ENCODE measurements at places on chromosomes 3 and 15. TPM values are rescaled to one million over a fixed set of nuclear protein-coding genes. Genes with fewer than 3 reads are reported as not detected.

- no peak for DNase-seq
These were observed 647.6 kb upstream of the DPPA4 start for GRCh38 chr3:109984976-109985375.

DNA sequence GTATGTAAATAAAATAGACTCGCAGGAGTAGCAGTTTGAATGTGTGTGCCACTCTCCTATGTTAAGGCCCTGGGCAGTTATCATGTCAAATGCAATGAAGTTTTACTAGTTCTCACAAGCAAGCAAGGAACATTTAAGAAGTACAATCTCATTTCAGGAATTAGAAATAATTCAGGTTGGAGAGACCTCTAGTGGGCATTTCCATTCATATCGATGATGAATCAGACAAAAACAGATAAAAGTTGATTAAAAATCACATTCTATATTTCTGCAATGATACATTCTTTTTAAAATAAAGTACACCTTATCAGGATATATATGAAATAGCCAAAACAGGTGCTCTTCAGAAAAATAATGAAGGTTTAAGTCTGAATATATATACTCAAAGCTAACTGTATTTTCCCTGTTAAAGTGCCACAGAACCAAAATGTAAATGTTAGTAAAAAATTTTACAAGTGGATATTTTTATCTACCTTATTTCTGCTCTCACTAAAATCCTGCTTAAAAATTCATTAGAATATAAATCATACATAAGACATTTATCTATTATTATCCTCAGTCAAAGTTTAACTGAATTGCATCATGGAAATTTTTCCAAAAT, 492.4 kb upstream of the FRG2C start:
- no peak for DNase-seq

GRCh38 chr3:130386604-130387263, 41.3 kb downstream of the COL6A5 start:
- DNase-seq = peak; percentile 40

DNA sequence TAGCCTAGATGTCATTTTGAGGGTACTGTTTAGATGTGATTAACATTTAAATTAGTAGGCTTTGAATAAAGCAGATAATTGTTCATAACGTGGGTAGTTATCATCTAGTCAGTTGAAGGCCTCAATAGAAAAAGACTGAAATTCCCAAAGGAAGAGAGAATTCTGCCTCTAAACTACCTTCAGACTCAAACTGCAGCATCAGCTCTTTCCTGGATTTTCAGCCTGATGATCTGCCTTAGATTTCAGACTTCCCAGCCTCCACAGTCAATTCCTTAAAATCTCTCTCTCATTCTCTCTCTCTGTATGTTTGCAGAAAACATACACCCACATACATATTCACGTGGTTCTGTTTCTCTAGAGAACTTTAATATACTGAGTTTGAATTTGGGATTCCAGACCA, 58.0 kb upstream of the MBNL1 start:
- no peak for DNase-seq

DNA sequence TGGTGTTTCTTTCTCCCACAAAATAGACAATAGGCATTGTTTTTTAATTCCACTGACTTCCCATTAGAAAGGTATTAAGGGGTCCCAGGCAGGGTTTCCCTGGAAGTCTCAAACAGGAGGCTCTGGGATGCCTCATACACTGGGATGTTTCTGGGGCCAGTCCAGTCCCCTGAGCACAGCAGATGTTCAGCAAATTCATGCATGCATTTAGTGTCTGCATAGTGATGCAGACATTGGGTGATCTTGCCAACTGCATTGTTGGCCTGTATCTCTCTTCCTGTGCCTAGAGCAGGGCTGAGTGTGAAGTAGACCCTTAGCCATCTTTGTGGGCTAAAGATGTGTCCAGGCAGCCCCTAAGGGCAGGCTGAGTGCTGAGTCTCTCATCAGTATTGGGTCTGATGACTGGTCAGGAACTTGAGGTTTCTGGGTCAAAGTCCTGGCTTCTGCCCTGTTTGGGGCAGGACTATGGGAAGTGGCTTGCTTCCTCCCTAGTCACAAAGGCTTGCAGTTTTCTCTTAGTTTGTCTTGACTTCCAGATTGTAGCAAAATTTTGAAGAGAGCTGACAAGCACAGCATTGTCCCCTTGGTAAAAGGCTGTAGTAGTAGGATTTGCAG, 56.5 kb downstream of the BSN start:
- DNase-seq = no peak

DNA sequence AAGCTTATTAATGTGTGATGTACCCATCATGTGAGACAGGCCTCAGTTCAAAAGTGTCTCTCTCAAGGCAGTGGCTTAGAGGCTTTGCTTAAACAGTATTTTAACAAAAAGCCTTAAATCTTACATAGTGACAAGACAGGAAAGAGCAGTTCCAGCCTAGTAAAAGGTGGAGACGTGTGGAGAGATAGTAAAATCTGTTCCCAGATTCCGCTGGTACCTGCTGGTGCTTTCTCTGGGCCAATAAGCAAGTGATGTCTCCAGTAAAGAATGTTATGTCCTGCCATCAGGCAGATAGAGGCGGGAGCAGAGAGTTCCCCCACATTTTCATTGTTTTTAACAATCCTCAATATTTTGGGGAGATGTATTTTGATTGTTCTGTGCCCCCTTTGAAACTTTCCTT, 135.0 kb downstream of the VPS8 start:
- DNase-seq = no peak

DNA sequence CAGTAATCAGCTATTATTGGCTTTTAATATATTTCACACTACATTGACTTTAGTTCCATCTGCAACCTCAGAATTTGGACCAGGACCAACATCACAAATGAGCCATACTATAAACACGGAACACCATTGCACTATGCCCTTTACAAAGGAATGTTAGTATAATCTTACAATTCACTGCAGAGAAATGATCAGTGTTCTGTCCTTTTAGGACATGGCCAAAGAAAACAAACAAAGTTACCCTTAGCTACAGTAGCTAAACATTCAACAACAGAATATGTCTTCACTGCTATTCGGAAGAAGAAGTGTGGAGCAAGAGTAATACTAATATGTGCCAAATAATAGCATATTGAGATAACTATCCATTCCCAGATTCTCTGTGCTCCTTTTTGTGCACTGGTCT, 90.4 kb downstream of the NAALADL2 start:
- DNase-seq = peak; percentile 36

- DNase-seq = no peak
These were observed 88.8 kb downstream of the CRTC3 start for GRCh38 chr15:90618330-90619125.

DNA sequence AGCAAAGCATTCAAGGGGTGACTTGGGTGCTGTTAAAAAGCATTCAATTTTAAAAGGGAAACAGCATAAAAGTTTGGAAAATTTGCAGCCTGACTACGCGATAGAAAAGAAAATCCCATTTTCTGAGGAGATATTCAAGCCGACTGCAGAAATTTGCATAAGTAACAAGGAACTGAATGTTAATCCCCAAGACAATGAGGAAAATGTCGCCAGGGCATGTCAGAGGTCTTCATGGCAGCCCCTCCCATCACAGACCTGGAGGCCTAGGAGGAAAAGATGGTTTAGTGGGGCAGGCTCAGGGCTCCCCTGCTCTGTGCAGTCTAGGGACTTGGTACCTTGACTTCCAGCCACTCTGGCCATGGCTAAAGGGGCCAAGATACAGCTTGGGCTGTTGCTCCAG, 93.1 kb downstream of the ISL2 start:
- DNase-seq = no peak

DNA sequence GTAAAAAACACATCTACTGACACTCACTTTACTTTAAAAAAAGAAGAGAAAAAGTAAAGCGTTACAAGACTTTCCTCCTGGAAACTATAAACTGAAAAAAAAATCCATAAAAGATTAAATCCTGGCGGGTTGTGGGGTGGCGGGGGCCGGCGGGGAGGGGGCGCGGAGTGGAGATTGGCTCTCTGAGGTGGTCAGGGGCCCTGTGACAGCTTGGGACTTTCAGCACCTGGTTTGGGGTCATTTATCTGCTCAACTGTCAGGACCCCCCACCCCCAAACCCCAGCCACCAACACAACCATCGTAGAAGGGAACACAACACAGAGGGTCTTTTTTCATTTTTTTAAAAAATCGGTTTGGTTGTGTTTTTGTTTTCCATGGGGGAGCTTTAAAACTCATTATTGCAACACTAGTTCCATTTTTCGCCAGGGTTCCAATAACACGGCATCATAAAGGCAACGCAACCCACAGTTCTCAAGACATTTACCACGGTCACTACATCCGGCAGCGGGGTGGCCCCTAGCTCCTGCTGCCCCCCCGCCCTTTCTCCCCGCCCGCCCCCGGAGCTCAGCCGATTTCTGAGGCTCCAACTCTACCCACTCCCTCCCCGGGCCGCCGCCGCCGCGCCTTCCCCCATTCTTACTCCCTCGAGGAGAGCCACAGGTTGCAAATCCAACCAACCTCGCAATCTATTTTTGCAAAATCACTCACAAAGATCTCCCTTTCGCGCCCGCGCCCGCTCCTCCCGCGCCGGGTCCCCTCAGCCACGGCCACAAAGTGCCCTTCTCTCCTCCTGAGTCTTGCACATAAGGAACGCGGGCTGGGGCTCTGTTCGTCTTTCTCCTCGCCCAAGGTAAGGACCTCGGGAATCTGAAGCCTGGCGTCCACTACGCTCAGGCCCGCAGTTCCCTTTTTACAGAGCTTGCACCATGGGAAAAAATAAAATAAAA, 1.8 kb downstream of the BCL6 start:
- no peak for DNase-seq

DNA sequence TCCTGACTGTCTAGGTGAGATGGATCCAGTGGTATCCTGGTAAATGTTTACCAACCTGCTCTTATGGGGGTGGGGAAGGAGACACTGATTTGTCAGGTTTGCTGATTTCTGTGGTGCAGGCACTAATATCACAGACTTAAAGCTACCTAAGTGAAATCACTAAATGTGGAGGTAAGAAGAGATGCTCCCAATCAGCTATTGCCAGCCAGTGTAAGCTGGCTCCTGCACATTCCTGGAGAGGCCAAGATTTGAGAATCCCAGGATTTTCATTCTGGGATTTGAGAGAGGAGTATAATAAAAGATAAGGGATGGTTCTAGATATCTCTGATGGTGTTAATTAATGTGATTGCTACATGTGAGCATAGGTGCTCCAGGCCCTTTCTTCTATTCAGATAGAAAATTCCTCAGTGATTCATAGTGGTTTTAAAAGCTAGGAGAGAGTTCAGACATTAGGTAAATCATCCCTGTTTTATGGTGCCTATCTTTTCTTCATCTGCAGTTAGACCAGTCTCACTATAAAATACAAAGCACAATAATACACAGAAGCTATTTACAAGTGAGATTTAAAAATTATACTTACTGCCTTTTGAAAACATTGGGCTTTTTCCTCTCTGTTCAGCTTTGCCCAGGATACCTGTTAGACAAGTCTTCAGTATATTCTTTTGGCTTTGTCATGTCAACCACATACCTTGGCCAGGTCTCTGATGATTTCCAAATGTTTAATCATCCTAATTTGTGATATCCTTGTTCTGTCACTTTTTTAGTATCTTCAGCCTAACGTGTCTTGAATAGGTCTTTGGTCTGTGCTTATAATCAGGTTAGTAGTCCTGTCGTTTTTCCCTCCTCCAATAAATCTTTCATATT, 90.9 kb downstream of the MBNL1 start:
- no peak for DNase-seq

- DNase-seq = no peak
These were observed 1.7 kb downstream of the SLC25A20 start for GRCh38 chr3:48896936-48897335.

GRCh38 chr15:80489030-80489594, 84.9 kb downstream of the ARNT2 start:
- no peak for DNase-seq

GRCh38 chr15:52523192-52523591, 5.5 kb downstream of the MYO5A start:
- DNase-seq = peak; percentile 45

DNA sequence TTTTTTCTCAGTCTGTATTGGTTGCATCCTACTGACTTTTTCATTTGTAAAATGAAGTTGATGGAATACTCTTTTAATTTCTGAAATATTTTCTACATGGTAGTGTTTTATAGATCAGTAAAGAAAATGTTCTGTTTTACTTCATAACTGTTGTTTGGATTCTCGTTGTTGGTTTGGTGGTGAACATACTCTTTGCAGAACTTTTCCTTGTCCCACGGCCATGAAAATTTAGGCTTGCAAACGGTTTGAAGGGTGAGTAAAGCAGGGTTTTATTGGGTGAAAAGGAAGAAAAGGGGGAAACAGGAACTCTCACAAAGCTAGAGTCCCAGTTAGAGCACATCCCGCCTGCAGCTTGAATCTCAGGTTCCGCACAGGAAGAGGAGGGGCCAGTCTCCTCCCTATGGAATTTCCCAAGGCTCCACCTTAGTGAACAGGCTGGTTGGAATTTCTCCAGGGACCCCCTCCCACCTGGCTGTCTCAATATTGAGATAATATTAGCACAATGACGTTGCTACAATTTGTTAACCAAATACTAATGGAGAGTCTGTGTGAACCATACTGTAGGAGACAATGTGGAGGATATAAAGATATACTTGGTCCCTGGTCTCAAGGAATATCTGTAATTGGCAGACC, 5.6 kb downstream of the PDCD6IP start:
- no peak for DNase-seq

DNA sequence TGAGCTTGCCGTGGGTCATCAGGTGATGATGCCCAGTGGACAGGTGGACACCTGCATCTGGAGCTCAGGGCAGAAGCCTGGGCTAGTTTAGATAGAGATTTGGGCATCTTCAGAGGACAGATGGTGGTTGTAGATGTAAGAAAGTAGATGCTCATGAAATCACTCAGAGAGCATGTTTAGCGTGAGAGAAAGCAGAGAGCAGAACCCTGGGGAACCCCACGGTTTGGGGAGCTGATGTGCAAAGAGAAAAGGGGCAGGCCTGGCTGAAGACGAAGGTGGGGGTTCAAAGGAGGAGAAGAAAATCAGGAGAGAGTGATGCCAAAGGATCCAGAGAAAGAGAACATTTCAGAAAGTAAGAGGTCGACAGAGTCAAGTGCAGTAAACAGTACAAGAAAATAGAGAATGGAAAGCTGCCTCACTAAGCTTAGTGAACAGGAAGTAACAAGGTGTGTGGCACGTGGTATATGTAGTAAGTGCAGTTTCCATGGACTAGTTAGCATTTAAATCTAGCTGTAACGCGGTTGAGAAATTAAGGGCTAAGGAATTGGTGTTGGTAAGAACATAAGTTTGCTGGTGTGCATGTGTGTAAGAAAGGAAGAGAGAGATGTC, 13.5 kb downstream of the TIGIT start:
- DNase-seq = no peak

- DNase-seq = no peak
These were observed 35.3 kb downstream of the KLF13 start for GRCh38 chr15:31361764-31362515.

Gene NME9
- 0.43 TPM for total RNA-seq

Gene CFAP100
- not detected for total RNA-seq

Gene ATP13A5
- total RNA-seq = not detected

Gene WDR49
- total RNA-seq = not detected

Gene PRICKLE2
- total RNA-seq = 2.5 TPM

Gene HRG
- total RNA-seq = not detected

Gene CLRN1
- not detected for total RNA-seq

Gene KBTBD13
- not detected for total RNA-seq

All from epithelial cell of proximal tubule (primary cell).